ENCODE measurements at places on chromosomes 6 and 20. TPM values are rescaled to one million over a fixed set of nuclear protein-coding genes. Genes with fewer than 3 reads are reported as not detected.

The SCRT2 gene
- not detected for total RNA-seq

The TRAPPC3L gene
- not detected for total RNA-seq

The CST2 gene
- not detected for total RNA-seq

The MLN gene
- not detected for total RNA-seq

The TBX18 gene
- not detected for total RNA-seq

Measured in OCI-LY7 (cell line).